Heart left ventricle (tissue), 16 donors: ENCODE measurements at places on chromosomes 11 and 22. TPM values are rescaled to one million over a fixed set of nuclear protein-coding genes. Genes with fewer than 3 reads are reported as not detected.
A peak's percentile ranks its signal among the peaks of the same experiment; 100 is the strongest.

The KREMEN1 gene
- 24.3 TPM for polyA plus RNA-seq

- H3K27me3 ChIP-seq: no peaks in the 10 kb centered on the region
- no peaks in the 10 kb centered on the region for H3K36me3 ChIP-seq
- no peak overlapping the region for H3K27ac ChIP-seq
- no peak for DNase-seq
These were observed 1097.2 kb upstream of the RAG2 start for GRCh38 chr11:37695283-37695682.

DNA sequence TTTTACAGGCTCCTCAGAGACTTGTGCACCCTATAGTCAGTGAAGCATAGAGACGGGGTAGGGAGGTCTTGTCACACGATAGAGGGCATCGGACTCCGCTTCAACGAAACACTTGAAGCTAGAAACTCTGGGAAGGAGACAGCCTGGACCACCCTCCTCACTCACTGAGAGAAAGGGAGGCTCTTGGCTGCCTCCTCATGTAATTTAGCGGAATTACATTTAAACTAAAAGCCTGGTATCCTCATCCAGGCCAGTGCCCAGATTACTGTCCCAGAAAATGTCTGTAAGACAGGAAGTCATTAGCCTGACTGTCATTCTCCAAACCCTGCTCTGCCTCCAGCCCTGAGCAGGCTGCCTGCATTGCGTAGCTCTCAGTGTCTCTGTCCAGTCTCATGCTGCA is 36.0 kb downstream of the TTLL1 start:
- no peak for DNase-seq
- H3K27ac ChIP-seq: no peak overlapping the region
- H3K4me3 ChIP-seq: no peak overlapping the region
- H3K27me3 ChIP-seq: no peaks in the 10 kb centered on the region

- peaks cover 8% of the 10 kb centered on the region for H3K4me1 ChIP-seq
- H3K27me3 ChIP-seq: no peaks in the 10 kb centered on the region
- DNase-seq: peak; percentile 50
These were observed 18.2 kb downstream of the KCNJ1 start for GRCh38 chr11:128848815-128849455.

The MMP3 gene
- polyA plus RNA-seq: not detected

DNA sequence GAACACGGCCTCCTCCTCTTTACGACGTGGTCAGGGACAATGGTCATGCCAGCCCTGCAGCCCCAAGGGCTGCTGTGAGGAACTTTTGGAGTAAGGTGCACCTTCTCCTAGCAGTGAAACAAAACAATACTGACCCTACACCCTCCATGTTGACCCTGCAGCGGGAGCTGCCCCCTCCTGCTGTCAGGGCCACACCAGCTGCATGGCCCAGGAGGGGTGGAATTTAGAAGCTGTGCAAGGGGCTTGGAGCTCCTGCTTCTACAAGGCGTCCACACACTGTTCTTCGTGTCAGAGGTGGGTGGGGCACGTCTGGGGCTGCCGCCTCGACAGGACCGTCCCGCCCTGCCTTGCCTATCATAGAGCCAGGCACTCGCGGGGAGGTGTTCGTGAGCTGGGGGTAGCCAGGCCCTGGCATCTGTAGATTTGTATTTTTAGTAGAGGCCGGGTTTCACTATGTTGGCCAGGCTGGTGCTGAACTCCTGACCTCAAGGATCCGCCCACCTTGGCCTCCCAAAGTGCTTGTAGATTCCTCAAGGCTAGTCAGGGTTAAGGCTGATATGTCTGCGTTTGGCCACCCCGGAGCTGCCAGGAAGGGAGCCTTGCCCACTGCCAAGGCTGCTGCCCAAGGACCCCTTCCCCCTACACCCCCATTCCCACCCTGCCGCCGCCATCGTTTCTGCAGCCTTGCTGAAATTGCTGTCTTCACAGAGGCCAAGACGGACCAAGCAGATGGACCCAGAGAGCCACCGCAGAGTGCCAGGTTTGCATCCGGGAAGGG is 15.9 kb downstream of the INCENP start:
- peaks cover 21% of the 10 kb centered on the region for H3K36me3 ChIP-seq
- no peak overlapping the region for H3K27ac ChIP-seq
- no peak for DNase-seq
- H3K4me1 ChIP-seq: no peaks in the 10 kb centered on the region

GRCh38 chr11:64924910-64925284 is 408 bp downstream of the PPP2R5B start:
- H3K4me1 ChIP-seq: peaks cover 28% of the 10 kb centered on the region
- H3K36me3 ChIP-seq: peaks cover 31% of the 10 kb centered on the region
- peak overlapping the region; percentile 93 for H3K4me3 ChIP-seq
- H3K27me3 ChIP-seq: no peaks in the 10 kb centered on the region

The NPTXR gene
- 18.8 TPM for polyA plus RNA-seq

DNA sequence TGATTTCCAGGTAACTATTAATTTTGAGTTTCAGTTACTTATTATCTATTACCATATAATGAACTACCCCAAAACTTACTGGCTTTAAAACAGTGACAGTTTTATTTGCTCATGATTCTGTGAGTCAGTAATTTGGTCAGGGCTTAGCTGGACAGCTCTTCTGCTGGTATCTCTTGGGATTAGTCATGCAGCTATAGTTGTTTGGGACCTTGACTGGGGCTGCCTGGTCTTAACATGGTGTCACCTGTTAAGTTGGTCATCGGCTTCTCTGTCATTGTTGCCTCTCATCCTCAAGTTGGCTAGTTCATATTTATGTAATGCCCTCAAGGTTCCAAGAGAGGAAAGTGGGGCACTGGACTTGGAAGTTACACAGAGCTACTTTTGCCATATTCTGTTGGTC is 177.5 kb downstream of the TMEM135 start:
- no peaks in the 10 kb centered on the region for H3K4me1 ChIP-seq
- no peak for DNase-seq
- no peaks in the 10 kb centered on the region for H3K36me3 ChIP-seq
- H3K27me3 ChIP-seq: no peaks in the 10 kb centered on the region
- H3K4me3 ChIP-seq: no peak overlapping the region

The TRIM48 gene
- not detected for polyA plus RNA-seq

DNA sequence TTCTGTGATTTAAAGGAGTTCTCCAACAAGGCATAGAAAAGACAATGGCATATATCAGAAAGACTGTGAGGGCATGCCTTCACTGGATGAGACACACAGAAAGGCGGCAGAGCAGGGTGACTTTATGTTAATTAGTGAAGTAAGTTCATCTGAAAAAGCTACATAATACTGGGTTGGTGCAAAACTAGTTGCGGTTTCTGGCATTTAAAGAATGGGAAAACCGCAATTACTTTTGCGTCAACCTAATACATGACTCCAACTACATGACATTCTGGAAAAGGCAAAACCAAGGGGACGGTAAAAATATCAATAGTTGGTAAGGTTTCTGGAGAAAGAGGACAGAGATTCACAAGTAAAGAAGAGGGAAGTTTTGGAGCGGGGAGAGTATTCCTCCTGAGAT is 5.1 kb downstream of the RFPL1 start:
- H3K4me3 ChIP-seq: no peak overlapping the region
- no peak for DNase-seq
- no peaks in the 10 kb centered on the region for H3K4me1 ChIP-seq
- no peaks in the 10 kb centered on the region for H3K27me3 ChIP-seq

The LTO1 gene
- 10.9 TPM for polyA plus RNA-seq

GRCh38 chr11:16820324-16821092 is 82.1 kb downstream of the C11orf58 start:
- H3K4me1 ChIP-seq: peaks cover 37% of the 10 kb centered on the region
- peaks cover 16% of the 10 kb centered on the region for H3K36me3 ChIP-seq
- no peaks in the 10 kb centered on the region for H3K27me3 ChIP-seq
- H3K27ac ChIP-seq: no peak overlapping the region

The CD3D gene
- polyA plus RNA-seq: 0.55 TPM

DNA sequence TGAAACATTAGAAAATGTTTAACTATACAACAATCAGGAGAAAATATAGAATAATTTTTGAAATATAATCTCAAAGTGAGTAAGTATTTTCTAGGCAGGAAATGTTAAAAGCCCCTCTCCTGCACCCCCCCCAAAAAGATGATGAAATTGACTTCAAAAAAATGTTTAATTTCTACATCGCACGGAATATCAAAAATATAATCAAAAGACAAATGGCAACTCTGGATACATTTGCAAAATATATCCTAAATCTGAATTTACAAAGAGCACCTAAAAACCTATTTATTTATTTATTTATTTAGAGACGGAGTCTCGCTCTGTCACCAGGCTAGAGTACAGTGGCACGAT is 36.9 kb downstream of the OR4D9 start:
- DNase-seq: no peak
- H3K27ac ChIP-seq: no peak overlapping the region
- no peaks in the 10 kb centered on the region for H3K4me1 ChIP-seq
- no peaks in the 10 kb centered on the region for H3K36me3 ChIP-seq

GRCh38 chr11:2143799-2144543 is 4.8 kb upstream of the IGF2 start:
- H3K4me3 ChIP-seq: no peak overlapping the region
- peaks cover 81% of the 10 kb centered on the region for H3K27me3 ChIP-seq
- no peak for DNase-seq

DNA sequence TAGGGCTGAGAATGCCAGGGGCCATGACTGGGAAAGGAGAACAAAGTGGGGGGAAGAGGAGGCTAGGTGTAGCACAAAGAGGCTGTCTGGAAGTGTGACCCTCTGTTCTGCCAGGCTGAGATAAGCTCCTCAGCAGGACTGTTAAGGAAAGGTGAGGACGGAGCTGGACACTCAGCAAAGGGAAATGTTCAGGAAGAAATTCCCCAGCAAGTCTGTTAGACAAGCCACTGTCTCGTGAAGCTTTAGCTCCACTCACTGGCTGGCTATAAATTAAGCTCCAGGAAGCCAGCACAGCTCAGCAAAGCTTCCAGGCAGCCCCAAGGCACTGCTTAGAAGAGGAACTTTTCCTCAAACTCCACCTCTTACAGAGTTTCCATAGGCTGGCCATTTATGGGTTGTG is 181.2 kb upstream of the API5 start:
- H3K36me3 ChIP-seq: no peaks in the 10 kb centered on the region
- no peaks in the 10 kb centered on the region for H3K4me1 ChIP-seq
- no peak overlapping the region for H3K4me3 ChIP-seq
- peaks cover 4% of the 10 kb centered on the region for H3K27me3 ChIP-seq
- DNase-seq: no peak

DNA sequence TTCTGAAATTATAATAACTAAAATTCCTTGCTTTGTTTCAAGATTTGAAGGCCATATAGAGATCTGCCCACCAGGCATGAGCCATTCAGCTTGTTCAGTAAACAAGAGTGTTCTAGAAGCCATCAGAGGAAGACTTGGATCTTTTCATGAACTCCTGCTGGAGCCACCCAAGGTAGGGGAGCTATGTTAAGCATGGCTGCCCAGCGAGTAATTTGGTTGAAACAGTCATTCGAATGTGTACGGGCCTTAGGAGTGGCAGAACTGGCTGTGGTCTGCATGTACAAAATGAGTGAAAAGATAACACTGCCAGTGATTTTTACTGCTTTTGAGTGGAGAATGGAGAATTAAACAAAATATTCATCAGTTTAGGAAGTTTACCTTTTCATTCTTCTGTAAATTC is 103.7 kb downstream of the PPP6R3 start:
- H3K36me3 ChIP-seq: no peaks in the 10 kb centered on the region
- H3K4me1 ChIP-seq: no peaks in the 10 kb centered on the region
- H3K4me3 ChIP-seq: no peak overlapping the region

The BIK gene
- 0.65 TPM for polyA plus RNA-seq

DNA sequence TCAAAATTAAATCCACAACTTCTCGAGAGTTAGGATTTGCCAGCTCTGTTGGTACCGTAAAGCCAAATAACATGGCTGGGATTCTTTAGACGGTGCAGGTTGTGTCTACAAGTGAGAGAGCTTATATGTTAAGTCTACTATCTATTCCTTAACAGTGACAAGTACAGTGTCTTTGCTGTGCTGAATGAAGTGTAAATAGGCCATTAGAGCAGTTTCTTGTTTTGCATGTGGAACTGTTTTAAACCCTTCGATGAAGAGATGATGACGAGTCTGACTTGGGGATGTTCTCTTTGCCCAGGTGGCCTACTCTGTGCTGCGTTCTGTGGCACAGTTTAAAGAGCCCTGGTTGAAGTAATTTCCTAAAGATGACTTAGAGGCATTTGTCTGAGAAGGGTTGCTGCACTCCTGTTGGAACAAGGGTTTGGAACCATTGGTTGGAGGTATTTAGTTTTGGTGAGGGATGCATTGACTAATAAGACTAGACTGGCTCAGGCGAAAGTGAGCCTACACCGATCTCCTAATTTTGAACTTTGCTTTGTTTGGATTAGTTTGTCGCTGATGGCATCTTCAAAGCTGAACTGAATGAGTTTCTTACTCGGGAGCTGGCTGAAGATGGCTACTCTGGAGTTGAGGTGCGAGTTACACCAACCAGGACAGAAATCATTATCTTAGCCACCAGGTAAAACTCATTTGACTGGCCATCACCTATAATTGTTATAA is 988 bp downstream of the RPS3 start:
- peak overlapping the region; percentile 94 for H3K4me3 ChIP-seq
- peak overlapping the region; percentile 82 for H3K27ac ChIP-seq
- peaks cover 35% of the 10 kb centered on the region for H3K4me1 ChIP-seq
- H3K36me3 ChIP-seq: peaks cover 47% of the 10 kb centered on the region
- DNase-seq: no peak

GRCh38 chr11:111823629-111824028 is 47.8 kb downstream of the ALG9 start:
- no peak for DNase-seq
- no peaks in the 10 kb centered on the region for H3K27me3 ChIP-seq
- no peak overlapping the region for H3K4me3 ChIP-seq
- peaks cover 5% of the 10 kb centered on the region for H3K4me1 ChIP-seq
- peaks cover 10% of the 10 kb centered on the region for H3K36me3 ChIP-seq

GRCh38 chr11:121741761-121742361 is 289.1 kb upstream of the SORL1-AS1 start:
- no peaks in the 10 kb centered on the region for H3K4me1 ChIP-seq
- no peaks in the 10 kb centered on the region for H3K36me3 ChIP-seq
- no peak overlapping the region for H3K4me3 ChIP-seq
- DNase-seq: peak; percentile 76

The TESMIN gene
- polyA plus RNA-seq: 0.34 TPM

The CHRM1 gene
- not detected for polyA plus RNA-seq

DNA sequence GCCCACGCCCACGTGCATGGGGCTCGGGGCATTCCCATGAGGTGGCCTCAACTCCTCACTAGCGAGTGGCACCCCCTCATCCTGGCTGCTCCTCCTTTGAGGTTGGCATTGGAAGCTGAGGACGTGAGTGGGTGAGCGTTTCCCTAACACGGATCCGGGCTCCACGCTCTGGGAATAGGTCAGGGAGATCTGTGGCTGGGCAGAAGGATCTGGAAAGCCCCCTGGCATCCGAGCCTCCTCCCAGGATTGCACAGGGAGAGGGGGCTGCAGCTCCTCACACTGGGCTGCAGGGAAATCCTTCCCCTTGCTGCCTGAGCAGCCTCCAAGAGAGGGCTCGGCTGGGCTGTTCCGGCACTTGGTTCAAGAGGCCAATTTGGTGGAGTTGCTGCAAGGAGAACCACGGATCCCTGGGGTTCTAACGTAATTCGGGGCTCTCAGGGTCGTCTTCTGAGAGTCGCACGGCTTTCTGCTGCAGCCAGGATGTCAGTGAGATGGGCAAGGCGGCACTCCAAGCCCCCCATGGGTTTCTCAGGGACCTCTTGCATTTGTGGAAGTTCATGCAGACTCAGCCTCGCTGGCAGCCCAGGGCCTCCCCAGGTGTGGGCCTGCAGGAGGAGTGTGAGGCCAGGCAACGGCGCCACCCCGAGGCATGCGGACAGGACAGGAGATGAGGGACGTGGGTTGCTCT is 1119.0 kb downstream of the BRD1 start:
- DNase-seq: peak; percentile 35
- H3K4me1 ChIP-seq: no peaks in the 10 kb centered on the region

- no peak overlapping the region for H3K27ac ChIP-seq
- no peaks in the 10 kb centered on the region for H3K36me3 ChIP-seq
- peaks cover 11% of the 10 kb centered on the region for H3K4me1 ChIP-seq
- H3K4me3 ChIP-seq: no peak overlapping the region
- peaks cover 50% of the 10 kb centered on the region for H3K27me3 ChIP-seq
These were observed 1.6 kb downstream of the FGF19 start for GRCh38 chr11:69702239-69702691.
